ENCODE measurements at places on chromosomes 6 and 20.

DNA sequence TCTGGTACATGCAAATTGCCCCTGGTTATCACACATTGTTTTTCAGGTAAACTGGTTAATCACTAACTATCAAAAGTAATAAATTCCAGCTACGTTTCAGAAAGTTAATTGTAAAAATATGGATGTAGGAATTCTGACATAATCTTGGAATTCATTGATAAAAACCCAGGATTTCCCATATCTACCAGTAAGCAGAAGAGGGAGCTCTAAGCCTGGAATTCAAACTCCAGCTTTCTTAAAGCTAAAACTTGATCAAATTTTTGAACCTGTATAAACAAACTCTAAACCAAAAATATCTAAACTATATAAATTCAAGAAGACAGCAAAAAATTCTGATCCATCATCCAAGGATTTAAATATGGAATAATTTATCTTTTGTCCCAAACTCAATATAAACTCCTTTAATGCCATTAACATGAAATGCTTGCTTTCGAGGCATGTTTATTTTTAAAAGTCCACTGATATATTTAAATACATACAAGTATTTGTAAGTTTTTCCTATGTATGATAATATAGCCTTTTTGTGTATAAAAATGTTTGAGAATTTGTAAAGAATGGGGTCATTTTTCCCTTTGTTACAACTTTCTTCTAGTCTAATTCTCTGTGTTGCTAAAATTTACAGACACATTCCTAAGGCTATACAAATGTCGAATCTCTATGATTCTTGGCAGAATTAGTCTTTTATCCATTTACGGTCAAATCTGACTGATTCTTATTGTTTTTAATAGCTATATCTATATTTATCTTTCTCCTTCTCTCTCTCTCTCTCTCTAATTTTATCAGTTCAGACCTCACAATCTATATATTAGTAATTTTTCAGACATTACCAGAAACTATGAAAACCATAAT, 91.4 kb upstream of the RNF217 start:
- DNase-seq = no peak

- no peak for DNase-seq
Observed at GRCh38 chr20:61556673-61557072, 304.6 kb downstream of the CDH4 start.

GRCh38 chr20:54282625-54283024, 74.7 kb downstream of the PFDN4 start:
- DNase-seq = no peak

DNA sequence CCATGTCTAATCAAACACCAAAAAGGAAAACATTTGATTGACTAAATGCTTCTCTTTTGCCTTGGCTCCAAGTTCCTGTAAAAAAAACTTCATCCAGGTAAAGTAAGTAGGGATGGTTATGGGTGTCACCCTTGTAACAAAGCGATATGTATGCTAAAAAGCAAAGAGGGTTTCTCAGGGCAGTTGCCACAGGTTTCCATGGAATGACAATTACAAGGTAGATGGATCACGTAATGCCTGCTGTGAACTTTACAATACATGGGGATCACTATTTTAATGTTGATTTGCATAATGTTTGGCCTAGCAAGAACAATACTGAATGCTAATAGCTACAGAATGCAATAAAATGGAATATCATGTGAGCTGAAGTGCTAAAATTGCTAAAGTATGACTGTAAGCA, 2.9 kb upstream of the BMP2 start:
- no peak for DNase-seq

GRCh38 chr6:81098109-81098814, 654.2 kb downstream of the TENT5A start:
- DNase-seq = no peak

- DNase-seq = no peak
Observed at GRCh38 chr20:37919389-37920040, 16.6 kb downstream of the VSTM2L start.

GRCh38 chr6:20312606-20313005, 89.1 kb upstream of the E2F3 start:
- DNase-seq = no peak

GRCh38 chr6:140979642-140980091, 1153.1 kb upstream of the GJE1 start:
- no peak for DNase-seq

DNA sequence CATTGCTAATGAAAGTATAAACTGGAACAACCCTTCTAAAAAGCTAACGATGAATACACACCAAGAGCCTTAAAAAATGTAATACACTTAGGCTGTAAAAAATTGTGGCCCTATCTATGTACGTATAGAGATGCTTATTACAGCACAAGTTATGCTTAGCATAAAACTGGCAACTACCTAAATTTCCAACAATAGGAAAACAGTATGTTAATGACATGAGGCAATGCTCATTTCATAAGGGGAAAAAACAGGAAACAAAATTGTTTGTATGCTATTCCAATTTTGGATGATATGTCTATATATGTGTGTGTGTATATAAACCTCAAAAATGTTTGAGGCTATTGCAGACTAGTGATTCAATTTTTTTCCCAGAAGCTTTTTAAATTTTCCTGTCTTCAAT, 82.5 kb downstream of the DTNBP1 start:
- no peak for DNase-seq

DNA sequence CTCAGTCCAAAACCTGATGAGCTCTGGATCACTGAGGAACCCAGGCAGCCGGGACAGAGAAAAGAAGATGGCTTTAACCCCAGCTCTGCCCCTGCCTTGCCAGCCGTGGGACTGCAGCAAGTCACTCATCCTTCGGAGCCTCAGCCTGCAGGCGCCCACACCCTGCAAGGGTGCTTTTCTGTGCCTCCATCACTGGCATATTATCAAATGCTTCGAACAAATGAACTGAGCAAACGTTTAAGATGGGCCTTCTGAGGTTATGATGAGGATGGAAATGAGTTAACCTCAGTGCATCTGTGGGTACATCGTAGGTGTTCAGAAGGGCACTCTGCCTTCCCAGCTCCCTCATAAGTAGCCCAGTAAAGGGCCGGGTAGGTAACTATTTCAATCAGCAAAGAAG, 79.0 kb downstream of the NFATC2 start:
- DNase-seq = no peak

- DNase-seq = no peak
Observed at GRCh38 chr6:42141603-42142117, 760 bp downstream of the C6orf132 start.

- no peak for DNase-seq
Observed at GRCh38 chr20:21534886-21535285, 21.0 kb upstream of the NKX2-2 start.

DNA sequence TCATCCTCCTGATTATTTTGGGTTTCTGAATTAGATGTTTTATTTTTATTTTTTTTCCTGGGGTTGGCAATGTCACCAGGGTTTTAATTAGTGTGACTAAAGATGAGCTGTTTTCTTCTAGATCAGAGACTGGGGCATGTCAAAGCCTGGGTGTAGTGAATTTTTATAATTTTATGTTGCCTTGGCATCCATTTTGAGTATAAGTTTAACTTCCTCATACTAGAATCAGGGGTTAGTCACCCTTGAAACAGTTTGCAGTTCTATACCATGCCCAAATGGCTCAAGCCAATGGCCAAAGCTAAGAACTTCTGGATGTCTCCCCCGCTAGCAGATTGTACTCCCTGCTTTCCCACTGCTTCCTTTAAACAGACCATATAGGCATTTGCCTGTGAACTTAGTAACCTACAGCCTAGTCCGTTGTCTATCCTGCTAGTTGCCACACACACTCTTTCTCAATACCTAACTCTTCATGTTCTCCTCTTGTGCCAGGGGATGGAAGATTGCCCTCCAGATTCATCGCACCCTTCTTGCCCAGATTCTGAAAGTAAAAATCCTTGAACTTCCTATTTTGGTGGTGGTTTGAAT, 54.5 kb downstream of the KIAA0408 start:
- no peak for DNase-seq

GRCh38 chr20:47309806-47310426, 46.6 kb downstream of the ZMYND8 start:
- no peak for DNase-seq

DNA sequence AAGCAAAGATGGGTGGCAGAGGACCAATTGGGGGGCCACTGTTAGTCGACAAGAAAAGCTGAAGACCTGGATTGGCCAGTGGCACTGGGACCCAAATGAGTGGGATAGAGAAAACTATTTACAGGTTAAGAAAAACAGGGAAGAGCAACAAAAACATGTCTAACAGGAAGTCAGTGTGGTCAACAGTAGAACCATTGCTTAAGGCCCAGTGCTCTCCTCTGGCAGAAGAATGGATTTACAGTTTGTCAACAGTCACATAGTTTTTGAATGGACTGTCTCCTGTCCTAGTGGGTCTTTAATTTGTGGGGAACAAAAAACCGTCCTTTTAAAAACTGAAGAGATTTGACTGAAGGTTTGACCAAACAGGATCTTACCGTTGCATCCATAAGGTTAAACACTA, 12.1 kb upstream of the WTAP start:
- no peak for DNase-seq

DNA sequence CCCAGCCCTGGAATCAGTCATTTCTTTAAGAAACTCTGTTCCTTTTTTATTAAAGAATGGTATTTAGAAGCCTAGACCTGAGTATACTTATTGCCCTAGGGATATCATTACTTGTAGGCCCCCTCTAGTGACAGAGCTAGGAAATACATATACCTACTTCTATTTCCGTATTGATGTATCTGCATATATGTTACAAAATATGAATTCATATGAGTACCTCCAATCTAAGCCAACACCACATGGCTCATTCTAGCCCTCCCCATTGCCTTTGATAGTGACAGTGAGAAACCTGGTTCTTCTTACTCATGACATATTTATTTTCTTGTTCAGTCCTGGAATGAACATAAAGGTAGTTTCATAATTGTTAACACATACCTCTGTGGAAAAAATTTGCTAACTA, 137.2 kb downstream of the FARS2 start:
- no peak for DNase-seq

GRCh38 chr20:40603057-40603651, 85.9 kb downstream of the MAFB start:
- DNase-seq = no peak

GRCh38 chr6:43806043-43806757, 36.2 kb downstream of the VEGFA start:
- no peak for DNase-seq

DNA sequence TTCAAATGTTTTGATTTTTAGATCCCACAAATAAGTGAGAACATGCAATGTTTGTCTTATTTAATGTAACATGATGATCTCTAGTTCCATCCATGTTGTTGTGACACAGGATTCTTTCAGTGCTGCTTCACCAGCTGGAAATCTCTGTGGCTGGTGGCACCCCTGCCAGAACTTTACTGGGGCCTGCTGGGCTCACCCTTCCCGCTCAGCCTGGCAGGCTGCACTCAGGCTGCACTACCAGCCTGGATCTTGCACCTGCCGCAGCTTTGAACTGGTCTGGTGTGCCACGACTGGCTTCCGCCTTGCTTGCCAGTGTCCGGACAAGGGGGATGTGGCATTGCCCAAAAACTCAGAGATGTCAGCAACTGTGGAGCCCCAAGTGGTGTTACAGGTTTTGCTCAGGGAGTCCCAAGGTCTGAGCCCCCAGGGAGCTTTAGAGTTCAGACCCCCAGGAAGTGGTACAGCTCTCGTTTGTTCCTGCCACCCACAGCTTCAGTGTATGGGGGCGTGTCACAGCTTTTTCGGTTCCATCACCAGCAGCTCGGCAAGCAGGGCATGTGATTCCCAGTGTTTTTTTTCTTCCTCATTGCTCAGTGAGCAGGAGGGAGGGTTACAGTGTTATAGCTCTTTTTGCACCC, 72.3 kb upstream of the SYNCRIP start:
- no peak for DNase-seq

DNA sequence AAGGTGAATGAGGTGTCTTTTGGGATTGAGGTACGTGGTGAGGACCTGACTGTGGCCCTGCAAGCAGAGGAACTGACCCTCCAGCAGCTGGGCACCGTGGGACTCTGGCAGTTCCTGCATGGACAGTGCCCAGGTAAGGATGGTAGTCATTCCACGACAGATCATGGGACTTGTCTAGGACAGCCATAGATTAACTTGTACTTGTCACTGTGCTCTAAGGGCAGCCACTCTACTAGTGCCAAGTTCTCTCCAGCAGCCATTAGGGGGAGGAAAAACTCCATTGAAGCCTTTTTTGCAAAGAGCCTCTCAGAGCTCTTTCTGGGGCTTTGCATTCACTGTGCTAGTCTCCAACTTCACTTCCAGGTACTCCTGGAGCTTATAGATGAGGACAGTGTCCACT, 20.4 kb downstream of the TAF11 start:
- DNase-seq = no peak
